Cortex of kidney (tissue), 1 donor: ENCODE measurements at places on chromosomes 4 and X.

- no peak for DNase-seq
Observed at GRCh38 chr4:106366026-106366425, 2.6 kb downstream of the GIMD1 start.

DNA sequence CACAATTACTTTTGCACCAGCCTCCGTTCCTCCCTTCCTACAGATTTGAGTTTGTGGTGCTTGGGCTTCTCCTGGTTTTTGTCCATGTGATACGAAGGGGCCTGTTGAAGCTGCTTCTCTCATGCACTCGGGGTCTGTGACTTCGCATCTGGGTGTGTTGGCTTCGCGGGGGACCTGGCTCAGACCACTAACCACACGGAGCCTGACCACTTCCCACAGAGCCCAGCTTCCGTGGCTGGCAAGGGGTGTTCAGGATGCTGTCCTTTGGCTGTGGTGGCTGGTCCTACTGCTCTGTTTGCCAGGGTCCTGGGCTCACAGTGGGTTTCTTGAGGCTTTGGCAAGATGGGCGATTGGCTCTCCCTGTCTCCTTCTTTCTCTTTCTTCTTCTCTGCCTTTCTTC is 19.8 kb upstream of the XG start:
- DNase-seq, result no peak

DNA sequence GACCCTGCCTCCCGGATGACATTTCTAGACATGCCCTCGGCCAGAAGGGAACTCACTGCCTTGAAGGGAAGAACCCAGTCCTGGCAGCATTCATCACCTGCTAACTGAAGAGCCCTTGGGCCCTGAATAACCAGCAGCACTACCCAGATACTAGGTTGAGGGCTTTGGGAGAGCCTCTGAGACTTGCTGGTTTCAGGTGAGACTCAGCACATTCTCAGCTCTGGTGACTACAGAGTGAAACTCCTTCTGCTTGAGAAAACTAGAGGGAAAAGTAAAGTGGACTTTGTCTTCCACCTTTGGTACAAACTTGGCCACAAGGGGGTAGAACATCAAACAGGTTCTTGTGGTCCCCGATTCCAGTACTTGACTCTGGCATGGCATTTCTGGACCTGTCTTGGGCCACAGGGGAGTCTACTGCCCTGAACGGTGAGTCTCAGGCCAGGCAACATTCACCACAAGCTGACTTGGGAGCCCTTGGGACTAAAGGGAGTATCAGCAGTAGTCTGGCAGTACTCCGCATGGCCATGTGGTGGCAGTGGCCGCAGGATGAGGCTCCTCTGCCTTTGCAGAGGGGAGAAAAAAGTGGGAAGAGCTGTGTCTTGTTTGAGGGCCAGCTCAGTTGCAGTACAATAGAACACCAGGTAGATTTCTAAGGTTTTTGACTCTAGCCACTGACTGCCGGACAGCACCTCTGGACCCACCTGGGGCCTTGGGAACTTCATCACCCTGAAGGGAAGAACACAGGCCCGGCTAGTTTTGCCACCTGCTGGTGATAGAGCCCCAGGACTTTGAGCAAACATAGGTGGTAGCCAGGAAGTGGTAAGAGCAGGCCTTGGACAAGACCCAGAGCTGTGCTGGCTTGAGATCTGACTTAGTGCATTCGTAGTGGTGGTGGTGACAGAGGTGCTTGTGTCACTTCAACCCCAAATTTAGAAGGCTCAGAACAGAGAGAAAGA is 414.8 kb downstream of the OPHN1 start:
- no peak for DNase-seq

- DNase-seq, result no peak
Observed at GRCh38 chr4:188960411-188961093, 821.3 kb downstream of the TRIML1 start.

- no peak for DNase-seq
Observed at GRCh38 chr4:10273030-10273429, 156.4 kb upstream of the WDR1 start.

DNA sequence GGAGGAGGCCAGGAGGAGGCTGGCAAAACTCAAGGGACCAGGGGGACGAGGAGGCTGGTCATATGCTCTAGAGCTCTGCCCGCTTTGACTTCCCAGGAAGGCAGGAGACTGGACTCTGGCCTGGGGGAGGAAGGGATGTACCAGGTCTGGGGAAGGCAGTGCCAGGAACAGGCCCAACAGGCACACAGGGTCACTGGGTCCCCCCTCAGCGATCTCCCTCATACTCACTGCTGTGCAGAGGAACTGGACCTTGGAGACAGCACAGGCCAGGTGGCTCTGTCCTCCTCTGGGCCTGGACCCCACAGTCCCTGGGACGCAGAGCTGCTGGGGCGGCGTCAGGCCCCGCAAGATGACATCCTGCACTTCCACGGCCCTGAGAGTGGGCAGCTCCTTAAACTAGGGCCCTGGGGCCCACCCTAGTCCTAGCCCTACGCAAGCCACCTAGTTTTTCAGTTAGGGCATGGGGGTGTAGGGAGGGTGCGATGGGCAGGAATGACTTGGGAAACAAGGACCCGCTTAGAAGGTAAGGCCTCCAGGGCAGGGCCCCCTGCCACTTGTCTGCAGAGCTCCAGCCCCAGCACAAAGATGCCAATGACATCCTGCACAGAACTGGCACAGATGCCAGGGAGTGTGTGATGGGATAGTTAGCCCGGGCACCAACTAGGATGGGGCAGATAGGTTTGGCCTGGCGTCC is 59.5 kb downstream of the HTRA3 start:
- no peak for DNase-seq

- no peak for DNase-seq
Observed at GRCh38 chrX:75131973-75132627, 24.0 kb downstream of the ABCB7 start.

DNA sequence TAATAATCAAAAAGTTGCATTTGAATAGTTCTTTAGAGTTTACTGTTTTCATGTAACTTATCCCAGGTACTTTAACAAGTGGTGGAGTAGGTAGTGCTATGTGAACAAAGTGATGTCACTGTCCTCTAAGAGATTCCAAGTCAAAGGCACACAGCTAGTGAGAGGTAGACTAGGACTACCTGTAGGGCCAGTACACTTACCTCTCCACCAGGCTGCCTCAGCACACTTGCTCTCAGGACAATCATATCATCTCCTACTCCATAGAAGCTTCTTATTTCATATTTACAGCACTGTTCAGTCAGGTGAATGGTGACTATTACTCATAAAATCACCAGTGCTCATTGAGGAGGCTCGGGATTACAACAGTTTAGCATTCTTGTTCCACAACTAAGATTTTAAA is 173.0 kb upstream of the EMCN start:
- no peak for DNase-seq

DNA sequence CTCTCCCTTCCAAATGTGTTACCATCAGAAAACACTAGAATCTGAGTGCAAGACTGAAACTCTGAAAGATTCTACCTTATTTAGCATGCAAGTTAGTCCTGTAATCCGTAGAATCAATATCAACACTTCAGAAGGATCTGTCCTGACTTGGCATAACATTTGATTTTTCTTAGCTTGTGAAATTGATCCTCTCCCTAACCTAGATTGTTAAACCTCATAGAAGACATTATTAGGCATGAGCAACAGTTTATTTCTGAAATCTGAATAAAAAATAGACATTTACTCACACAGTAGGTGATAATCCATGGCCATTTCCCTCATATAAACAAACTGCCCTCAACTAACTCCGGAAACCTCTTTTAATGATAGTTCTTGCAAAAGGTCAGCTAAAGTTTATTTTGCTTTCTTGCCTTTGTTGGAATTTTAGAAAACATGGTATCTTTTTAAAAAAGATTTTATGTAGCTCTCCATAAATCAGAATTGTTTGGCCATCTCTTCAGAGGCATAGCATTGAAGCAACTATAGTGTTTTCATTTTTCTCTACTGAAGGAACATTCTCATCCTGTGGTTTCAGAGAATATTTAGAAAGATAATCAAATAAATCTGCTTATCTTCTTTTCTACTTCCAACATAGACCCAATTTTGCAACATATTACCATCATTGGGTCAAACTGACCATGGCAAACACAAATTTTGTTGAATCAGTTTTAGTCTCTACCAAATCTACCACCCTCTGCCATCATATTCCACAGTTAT is 38.5 kb upstream of the PDLIM5 start:
- DNase-seq, result no peak

GRCh38 chr4:125021189-125021588 is 293.6 kb upstream of the FAT4 start:
- DNase-seq, result no peak

DNA sequence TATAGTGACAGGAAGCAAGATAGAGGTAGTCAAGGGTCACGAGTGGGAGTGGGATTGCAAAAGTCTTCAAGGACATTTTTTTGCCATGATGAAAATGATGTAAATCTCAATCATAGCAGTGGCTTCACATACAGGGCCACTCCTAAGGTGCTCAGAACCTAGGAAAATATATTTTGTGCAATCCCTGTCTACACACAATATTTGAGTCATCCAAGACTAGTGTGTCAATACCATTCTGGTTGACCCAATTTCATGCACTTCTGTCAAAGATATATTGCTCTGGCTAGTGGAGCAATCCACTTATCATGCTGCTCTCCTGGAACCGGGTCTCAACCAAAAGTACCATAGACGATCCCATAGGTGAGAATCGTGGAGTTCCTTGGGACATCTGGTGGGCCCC is 24.2 kb upstream of the XPNPEP2 start:
- DNase-seq, result no peak

DNA sequence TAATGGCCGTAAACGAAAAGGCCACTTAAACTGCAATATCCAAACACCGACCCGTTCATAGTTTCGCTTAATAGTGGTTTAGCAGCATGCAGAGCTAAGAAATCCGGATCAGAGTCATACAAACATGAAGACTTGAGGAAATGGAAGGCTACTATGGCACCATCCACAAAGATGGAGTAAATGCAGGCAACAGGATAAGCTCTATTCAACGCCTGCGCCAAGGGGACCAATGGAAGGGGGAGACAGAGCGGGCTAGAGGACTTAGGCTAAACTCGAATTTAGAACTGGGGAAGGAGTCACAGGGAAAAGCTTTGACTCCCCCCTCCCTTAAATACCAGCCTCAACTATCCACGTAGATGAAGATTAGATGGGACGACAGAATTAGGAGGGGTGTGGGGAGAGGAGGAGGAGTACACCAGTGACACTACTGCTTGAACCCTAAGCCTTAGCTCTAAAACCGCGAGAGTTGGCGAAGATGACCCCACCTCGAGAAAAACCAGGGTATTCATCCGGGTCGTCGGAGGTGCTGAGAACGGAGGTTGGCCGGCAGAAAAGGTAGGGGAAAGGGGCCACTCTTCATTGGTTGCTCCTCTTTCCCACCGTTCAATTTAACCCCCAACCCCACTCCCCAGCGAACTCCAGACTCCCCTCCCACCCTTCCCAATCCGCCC is 3.5 kb downstream of the HUWE1 start:
- no peak for DNase-seq

- DNase-seq, result no peak
Observed at GRCh38 chrX:68411729-68412128, 21.6 kb downstream of the OPHN1 start.

DNA sequence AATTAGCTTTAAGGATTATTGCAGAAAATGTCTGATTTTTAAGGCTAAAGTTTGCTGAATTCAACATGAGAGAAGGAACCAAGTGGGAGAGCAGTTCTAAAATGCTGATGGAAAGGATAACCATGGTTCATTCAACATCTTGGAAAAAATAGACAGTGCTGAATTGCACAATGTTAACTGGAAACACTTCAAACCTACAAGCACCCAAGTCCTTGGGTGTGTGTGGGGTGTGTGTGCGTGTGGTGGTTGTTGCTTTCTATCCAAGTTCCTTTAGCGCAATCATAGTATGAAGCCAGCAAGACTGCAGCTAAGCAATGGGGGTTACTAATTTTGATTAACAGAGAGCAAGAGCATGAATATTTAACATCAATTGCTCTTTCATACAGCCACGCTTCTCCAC is 29.3 kb upstream of the SCOC start:
- no peak for DNase-seq

DNA sequence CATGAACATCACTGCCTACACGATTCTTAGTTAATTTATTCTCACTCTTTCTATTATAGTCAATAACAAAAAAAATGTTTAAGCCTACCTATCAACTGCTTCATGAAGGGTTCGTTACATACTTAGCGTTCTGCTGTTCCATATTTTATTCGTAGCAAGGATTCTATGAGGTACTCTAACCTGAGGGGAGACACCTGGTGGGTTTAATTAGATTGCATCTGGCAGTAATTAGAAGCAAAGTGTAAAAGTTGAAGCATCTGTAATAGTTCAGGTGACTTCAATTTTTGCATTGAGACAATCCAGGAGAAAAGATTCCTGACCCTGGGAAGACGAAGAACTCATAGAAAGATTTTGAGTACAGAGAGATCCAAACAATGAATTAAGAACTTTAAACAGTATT is 1655.8 kb upstream of the TENM3 start:
- DNase-seq, result no peak

DNA sequence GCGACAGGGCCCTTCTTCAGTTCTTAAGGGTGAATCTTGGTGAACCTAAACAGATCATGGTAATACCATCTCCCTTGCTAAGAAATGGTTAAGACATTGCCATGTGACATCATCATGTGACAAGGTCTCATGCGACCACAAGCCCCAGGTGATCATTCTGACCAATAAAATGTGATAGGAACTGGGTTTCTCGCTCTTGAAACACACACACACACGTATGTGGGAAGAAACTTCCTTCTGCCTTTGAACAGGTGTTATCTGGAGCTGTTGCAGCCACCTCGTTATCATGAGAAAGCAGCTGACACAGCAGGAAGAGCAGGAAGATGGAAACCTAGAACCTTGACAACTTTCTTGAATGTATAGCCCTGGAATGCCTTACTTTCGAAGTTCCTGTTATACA is 10.2 kb downstream of the SOD3 start:
- DNase-seq, result no peak
